Smooth muscle cell of the umbilical artery (primary cell): ENCODE measurements at places on chromosomes 4 and X. TPM values are rescaled to one million over a fixed set of nuclear protein-coding genes. Genes with fewer than 3 reads are reported as not detected.

Gene PIGA
- 9.5 and 10.5 TPM in 2 replicates for total RNA-seq

Gene SERTM2
- total RNA-seq = 0.05 and 1.5 TPM in 2 replicates

Gene RASSF6
- total RNA-seq = 0.05 TPM in 1 of 2 replicates, not detected in the other

Gene PRRG3
- not detected in 2 replicates for total RNA-seq

Gene ATP2B3
- under 0.01 and 0.09 TPM in 2 replicates for total RNA-seq

Gene MAGEC1
- total RNA-seq = not detected in 2 replicates
